ENCODE measurements at places on chromosomes 12 and 14.

DNA sequence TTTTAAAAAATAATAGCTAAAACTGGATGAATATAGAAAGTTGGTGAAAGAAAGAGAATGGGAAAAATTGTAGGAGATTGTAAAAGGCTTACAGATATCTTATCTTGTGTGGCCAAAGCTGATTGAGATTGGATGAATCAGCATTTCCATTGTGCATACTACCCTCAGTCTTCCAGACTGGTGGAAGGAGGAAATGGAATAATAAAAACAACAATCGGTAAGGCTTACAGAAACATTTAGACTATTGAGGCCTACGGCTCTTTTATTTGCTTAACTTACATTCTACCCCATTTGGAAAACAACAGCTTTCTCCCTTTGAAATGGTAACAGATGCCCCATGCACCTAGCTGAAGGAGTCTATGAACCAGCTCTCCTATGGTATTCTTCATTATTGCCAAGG is 129.8 kb downstream of the PTPRB start:
- no peak for DNase-seq

GRCh38 chr12:58787021-58787760 is 133.1 kb downstream of the LRIG3 start:
- no peak for DNase-seq

- DNase-seq, result no peak
These were observed 383.3 kb upstream of the DDHD1 start for GRCh38 chr14:53536446-53536845.

DNA sequence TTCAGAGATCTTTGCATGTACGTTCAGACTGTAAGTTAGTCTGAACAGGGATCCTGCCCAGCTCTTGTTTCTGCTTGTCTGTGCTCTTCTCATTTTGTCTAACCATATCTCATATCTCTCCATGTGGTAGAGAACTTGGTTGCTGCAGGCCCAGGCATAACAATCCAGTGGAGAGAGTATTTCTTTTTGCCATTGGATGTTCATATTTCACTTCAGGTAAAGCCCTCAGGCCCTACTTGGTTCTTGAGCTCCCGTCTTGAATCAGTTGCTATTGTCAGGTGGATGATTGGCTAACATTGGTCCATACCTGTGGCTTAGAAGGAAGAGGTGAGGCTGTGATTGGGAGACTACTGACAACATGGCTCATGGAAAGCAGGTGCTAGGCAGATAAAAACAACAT is 357.7 kb upstream of the FLRT2 start:
- no peak for DNase-seq

GRCh38 chr14:105748204-105748578 is 221.8 kb downstream of the TMEM121 start:
- no peak for DNase-seq

- no peak for DNase-seq
These were observed 50.9 kb downstream of the CLIP1 start for GRCh38 chr12:122371475-122372045.

DNA sequence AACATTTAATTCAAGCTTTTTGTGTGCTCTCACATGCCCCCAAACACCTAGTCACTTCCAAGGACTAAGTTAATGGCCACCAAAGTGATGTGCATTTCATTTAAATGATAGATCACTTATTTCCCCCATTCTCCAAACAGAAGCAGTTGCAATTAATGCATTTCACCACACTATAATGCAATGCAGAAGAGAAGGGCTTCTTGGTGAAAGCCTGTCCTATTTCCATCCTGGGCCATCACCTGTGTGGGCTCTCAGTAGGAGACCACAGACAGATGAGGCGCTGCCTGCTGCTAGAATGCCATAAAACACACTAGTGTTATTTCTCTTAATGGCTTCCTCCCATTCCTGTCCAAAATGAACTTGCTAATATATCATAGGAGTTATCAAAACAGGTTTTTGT is 151.2 kb downstream of the GPR65 start:
- DNase-seq, result no peak

- DNase-seq, result no peak
These were observed 334.8 kb upstream of the FAR2 start for GRCh38 chr12:28814246-28814645.

GRCh38 chr14:51520087-51520486 is 131.6 kb upstream of the FRMD6 start:
- DNase-seq, result no peak

GRCh38 chr14:91366749-91367148 is 50.9 kb downstream of the CCDC88C start:
- DNase-seq, result no peak

GRCh38 chr12:46493150-46493833 is 120.7 kb upstream of the SLC38A2 start:
- no peak for DNase-seq

DNA sequence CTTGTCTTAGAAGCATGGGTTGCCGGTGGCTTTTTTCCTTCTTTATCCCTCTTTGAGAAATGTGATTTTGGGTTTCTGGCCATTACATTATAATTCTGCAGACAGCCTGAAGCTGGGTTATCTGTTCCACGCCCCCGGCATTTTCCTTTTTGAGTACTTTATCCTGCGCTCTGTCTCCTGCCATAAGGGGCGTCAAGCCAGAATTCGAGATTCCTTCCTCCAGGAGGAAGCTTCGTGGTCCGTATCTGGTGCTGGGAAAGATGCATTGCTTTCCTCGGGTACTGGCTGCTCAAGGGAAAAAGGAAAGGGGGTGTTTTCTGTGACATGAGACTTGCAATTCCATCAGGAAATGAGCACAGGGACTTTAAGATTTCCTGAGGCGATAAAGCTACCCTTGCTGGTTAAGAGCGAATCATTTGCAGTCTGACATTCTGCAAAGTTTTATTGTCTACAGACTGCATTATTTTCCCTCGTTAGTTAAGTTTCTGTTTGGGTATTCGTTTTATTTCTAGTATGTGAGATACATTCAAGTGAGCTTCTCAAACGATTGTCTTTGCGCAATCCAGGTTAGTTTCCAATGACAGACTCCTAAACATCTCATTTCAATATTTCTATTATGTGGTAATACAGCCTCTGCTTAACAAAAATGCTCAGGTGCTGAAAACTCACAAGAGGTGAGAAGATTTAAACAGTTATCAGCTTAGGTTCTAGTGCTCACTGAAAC is 694 bp downstream of the AKAP5 start:
- DNase-seq, result no peak

DNA sequence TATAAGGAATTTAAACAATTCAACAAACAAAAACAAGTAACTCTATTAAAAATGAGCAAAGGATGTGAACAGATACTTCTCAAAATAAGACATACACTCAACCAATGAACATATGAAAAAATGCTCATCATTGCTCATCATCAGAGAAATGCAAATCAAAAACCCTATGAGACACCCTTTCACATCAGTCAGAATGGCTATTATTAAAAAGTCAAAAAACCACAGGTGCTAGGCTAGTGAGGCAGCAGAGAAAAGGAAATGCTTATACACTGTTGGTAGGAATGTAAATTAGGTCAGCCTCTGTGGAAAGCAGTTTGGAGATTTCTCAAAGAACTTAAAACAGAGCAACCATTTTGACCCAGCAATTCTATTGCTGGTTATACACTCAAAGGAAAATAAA is 52.0 kb downstream of the NAV3 start:
- no peak for DNase-seq

DNA sequence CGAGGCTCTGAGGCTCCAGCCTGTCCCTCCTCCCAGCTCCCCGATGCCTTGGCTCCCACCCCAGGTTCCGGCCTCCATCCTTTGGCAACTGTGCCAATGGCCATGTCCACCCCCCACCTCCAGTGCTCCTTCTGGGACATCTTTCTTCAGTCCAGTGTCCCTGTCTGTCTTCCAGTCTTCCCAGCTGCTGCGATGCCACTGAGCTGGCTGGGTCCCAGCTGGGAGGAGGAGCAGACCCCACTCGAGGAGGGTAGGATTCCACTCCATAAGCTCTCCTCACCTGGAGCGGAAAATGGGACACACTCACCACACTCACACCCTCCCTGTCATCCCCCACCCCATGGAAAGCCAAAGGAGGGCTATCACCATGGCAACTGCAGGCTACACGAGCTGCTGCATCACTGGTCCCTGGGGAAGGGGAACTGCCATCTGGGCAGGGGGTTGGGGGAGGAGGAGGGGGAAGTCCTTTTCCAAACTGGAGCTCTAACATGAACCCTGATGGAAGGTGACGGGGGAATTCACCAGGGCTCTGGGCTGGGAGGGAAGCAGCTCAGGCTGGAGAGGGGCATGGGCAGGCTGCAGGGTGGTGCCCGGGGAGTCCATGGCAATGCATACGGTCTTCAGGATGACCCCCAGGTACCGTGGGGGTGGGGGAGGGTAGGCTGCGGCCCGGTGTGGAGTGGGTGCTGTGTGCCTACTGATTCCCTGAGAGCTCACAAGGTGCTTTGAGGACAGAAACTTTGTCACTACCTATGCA is 94.3 kb downstream of the LRRC74A start:
- DNase-seq, result no peak

DNA sequence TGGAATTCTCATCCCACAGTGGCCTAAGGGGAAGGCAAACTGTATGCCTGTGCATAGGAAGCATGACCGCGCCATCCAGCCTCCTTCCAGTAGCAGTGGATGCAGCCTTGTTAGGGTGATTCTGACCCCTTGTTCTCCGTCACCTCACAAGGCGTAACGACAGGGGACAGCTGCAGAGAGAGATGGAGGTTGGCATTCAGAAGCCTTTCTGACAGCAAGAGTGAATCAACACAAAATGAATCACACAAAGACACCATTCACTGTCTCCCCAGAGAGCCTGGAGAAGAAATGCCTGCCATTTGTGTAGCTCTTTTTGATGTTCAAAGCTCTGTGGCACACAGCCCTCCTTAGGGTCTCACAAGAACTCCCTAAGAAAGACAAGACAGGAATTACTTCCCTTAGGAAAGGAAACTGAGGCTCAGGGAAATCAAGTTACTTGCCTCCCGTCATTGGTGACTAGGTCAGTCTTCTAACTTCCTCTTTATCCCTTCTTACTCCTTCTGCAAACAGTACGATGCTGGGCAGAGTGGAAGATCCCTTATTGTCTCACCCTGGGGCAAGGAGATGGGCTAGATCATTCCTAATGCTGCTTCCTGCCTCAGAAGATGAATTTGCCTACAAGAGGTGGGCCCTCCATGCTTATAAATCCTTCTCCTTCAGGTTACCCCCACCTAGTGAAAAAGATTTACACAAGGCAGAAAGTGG is 280.9 kb downstream of the CACNA1C start:
- no peak for DNase-seq

DNA sequence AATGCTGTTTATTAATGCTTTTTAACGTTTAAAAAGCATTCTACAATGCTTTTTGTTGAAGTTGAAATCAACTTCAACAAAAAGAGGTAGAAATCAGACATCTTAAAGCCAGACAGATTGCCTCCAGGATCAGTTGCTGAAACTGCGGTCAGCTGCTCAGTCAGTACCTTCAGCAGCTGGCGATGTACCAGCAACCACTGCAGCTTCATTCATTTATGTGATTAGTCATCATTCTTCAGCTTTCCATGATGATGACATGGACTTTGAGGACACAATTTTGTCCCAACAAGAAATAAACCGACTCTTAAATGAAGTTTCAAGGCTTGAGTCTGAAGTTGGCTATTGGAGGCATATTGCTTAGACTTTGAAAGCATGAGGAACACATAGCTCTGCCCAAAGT is 31.5 kb upstream of the NUAK1 start:
- no peak for DNase-seq

DNA sequence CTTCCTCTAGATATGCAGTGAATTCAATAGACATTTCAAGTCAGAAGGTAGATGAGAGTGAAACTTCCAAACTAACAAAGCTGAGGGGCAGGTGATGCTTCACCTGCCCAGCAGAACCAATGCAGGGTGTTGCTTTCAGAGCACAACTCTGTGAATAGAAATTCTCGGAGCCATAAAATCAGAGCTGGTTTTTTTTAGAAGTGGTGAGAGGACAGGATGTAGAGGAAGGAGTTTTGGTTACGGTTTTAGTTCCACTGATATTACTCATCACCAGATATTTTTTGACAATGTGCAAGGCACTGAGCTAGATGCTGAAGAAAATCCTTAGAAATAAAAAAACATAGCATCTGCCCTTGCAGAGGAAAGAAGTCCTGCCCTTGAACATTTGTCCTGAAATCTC is 62.2 kb downstream of the BMP4 start:
- DNase-seq, result no peak

DNA sequence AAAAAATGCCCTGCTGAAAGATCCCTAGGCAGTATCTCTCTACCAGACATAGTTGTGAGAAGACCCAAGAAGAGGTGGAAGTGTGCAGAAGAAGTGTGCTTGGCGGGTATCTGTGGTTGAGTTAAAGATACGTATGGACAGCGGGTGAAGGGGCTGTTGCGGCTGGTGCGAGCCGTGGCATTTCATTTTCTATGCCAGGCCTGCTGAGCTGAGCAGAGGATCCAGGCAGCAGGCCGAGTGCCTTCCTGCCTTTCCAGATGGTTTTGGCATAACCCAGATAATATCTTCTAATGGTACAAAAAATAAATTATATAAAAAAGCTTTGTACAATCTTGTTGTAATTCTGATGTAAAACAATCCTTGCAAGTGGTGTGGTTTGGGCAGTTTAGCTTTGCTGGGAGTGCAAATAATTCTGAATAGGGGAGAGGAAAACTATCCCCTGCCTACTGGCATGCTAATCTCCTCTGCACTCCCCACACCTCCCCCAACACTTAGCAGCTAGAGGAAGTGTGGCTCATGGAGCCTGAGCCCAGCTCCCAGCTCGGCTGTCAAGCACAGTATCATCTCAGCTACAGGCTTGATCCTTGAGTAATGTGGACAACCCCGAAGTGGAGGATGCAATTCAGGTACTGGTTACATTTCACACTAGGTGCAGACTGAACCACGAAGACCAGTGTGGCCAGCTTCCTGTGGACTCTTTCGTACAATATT is 168.9 kb downstream of the VRK1 start:
- DNase-seq, result no peak

DNA sequence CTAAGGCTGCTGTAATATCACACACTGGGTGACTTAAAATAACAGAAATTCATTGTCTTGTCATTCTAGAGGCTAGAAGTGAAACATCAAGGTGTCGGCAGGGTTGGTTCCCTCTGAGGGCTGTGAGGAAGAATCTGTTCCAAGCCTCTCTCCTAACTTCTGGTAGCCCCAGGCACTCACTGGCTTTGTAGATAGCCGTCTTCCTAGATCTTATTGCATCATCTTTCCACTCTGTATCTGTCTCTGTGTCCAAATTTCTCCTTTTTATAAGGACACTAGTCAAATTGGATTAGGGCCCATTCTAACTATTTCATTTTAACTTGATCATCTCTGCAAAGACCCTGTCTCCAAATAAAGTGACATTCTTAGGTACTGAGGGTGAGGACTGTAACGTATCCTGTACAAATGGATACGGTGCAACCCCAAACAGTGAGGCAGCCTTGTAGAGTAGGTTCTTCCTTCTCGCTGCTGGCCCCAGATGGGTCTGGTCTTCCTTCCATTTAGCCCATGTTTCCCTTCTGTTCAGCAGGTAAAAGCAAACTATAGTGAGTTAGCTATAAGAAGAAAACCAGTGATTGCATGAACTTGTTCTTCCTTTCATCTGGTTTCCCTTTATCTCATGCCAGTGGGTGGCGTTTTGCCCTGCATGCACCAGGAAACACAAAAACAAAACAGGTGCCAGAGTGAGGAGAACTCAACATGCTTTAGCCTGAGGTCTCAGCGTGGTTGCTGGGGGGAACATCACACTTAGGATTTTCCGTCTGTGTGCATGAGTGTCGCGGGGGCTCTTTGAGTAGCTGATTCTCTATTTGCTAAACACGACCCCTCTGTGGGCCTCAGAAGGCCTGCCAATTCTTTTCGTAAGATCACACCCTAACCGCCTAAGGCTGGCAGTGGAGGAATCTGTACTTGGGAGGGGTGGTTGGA is 19.5 kb downstream of the TTC9 start:
- peak; percentile 68 for DNase-seq

GRCh38 chr12:113201187-113202177 is 16.0 kb downstream of the RITA1 start:
- no peak for DNase-seq
